ENCODE measurements at places on chromosomes 5 and 9.

DNA sequence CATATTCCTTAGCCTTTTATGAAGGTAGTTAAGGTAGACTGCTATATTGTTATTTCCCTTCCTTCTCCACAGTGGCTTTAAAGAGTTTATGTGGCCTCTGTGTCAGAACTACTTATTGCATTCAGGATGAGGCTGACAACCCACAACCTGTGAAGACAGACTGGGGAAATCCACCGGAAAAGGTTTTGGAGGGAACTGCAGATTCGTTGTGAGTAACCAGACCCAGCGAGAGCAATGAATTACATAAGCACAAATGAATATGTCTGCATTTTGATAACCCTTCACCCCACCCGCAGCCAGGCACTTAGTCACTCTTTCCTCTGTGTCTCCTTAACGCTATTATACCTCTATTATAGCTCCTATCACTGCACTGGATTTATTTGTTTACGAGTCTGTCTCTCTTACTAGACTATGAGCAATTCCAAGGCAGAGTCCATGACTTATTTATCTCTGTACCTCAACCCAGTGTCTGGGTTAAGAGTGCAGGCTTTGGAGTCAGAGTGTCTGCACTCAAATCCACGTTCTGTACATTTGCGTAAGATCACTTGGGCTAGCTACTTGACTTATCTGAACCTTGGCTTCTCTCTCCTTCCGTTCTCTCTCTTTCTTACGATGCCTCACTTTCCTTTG, 19.2 kb downstream of the KCTD16 start:
- DNase-seq: no peak

GRCh38 chr9:129481424-129481809, 139.5 kb downstream of the C9orf50 start:
- DNase-seq: no peak

GRCh38 chr5:80931411-80931810, 28.8 kb upstream of the RASGRF2 start:
- no peak for DNase-seq

GRCh38 chr5:6322163-6322713, 56.1 kb downstream of the MED10 start:
- no peak for DNase-seq

DNA sequence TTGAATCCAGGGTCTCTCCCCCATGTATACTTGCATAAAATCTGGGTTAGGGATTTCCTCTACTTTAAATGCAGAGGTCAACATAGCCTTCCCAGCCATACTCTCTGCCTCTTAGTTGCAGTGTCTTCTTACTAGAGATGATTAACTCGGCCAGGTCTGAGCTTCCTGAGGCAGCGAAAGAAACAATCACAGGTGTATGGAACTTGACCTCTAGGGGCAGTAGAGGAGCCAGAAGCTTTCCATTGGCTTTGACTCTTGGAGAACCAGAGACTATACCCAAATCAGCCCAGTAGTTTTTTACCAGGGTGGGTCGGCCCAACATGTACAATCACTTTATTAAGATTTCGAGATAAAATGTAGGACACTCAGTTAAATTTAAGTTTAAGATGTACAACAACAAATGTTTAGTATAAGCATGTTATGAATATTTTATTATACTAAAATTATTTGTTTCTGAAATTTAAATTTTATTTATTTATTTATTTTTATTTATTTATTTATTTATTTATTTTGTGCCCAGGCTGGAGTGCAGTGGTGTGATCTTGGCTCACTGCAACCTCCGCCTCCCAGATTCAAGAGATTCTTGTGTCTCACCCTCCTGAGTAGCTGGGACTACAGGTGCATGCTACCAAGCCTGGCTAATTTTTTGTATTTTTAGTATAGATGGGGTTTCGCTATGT, 48.0 kb upstream of the DMRT3 start:
- DNase-seq: no peak

- no peak for DNase-seq
These were observed 70.7 kb upstream of the LPAR1 start for GRCh38 chr9:111108946-111109345.

- DNase-seq: no peak
These were observed 65.1 kb downstream of the MACROH2A1 start for GRCh38 chr5:135333732-135334515.

GRCh38 chr9:19117039-19117716, 10.1 kb downstream of the PLIN2 start:
- DNase-seq: no peak

- DNase-seq: no peak
These were observed 44.4 kb downstream of the SCAMP1 start for GRCh38 chr5:78404682-78405293.

DNA sequence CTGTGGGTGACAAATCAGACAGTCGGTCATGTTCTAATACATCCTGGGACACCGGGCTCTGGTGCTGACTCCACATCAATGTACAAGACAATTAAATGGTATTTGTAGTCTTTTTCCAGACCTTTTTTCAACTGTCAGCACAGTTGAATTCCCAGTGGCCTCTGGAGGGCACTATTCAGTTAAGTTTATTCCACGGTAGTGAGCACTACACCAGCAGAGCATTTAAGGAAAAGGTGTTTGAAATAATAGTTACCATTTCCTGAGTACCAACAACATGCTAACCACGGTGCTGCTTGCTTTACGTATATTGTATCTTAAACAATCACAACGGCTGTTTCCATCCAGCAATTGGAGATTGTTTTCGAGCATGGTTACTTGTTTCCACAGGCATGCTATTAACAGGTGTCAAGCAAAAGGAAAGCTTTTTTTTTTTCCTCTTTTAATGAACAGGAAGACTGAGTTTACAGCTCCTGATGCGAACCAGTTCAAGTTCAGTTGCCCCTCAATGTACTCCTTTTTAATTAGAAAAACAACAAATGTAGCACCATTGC, 186.7 kb downstream of the PDZD2 start:
- no peak for DNase-seq

DNA sequence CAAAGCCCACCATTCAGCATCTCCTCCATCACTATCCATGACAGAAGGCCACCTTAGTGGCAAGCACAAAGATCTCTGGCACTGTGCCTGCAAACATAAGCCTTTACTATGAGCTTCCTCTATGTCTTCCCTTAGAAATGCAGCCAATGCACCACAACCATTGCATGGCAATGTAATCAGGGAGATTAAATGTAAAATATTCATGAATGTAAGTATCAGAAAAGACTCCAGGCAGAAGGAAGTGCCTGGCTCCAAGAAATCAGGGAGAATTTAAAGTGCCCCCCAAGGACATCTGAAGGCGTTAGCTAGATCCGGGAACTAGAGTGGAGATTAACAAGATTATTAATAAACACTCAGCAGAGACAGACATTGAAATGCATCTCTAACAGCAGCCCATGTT, 32.5 kb upstream of the MYORG start:
- no peak for DNase-seq

GRCh38 chr9:120608421-120608820, 28.5 kb upstream of the CDK5RAP2 start:
- no peak for DNase-seq

DNA sequence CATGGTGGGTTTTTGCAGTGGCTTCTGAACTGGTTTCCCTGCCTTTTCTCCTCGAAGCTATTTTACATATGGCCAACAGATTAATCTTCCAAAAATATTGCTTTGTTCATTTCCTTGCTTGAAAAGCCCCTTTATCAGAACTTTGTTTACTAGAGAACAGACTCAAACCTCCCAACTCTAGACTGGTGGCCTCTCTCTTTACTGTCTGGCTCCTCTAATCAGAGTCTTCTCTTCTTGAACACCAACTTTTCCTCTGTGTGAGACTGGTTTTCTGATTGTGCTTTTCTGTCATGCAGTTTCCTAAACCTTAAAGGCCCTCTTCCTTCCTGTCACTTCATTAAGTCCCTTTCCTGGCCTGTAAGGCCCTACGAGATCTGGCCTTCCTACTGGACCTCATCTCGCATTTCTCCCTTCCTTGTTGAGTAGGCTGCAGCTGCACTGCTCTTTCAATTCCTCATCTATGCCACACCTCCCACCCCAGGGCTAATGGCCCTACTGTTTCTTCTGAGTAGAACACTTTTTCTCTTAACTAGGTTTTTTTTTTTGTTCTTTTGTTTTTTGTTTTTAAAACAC, 5.7 kb downstream of the C9orf43 start:
- no peak for DNase-seq

DNA sequence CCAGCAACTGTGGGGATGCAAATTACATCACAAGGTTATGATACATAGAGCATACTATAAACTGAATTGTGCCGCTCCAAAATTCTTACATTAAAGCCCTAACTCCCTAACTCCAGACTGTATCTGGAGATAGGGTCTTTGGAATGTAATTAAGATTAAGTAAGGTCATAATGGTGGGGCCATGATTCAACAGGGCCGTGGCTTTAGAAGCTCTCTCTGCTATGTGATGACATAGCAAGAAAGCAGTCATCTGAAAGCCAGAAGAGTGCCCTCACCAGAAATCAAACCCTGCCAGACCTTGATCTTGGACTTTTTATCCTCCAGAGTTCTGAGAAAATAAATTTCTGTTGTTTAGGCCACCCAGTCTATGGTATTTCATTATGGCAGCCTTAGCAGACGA, 123.9 kb downstream of the FBXL17 start:
- no peak for DNase-seq

- no peak for DNase-seq
These were observed 14.5 kb upstream of the SPINK7 start for GRCh38 chr5:148297731-148298130.

GRCh38 chr9:34759432-34760134, 49.6 kb upstream of the CCL21 start:
- no peak for DNase-seq

DNA sequence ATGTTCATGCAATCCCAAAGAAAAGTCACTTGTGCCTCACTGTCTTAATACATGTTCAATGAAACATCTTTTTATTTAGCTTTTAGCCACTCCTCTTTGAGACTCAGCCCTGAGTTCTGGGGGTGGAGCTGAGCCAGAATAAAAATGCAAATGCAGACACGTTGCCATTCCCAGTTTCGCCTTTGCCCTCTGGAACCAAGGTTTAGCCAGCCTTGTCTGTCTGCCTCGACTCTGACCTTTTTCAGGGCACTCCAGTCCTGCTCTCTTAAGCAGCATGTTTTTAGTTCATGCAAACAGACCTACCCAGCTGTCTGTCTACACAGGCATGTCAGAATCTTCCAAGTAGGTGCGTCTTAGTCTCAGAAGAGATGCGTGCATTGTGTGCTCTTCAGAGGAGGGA, 82.2 kb upstream of the RANBP3L start:
- DNase-seq: peak; percentile 86

DNA sequence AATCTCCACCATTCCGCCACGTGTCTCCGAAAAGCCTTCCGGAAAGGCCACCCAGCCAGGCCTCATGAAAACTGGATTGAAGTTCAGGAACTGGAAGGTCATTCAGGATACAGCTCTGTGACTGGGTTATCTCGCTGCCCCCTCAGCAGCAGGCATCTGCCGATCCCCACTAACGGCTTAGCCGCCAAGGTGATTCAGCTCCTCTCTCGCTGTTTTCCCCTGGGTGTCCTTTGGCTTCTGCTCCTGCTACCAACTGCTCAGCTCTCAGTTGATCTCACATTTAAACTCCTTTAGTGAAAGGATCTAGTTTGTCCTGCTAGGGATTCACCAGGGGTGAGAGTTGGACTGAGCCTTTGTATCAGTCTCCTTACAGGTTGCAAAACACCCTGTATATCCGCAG, 2.2 kb upstream of the GDNF start:
- DNase-seq: no peak

DNA sequence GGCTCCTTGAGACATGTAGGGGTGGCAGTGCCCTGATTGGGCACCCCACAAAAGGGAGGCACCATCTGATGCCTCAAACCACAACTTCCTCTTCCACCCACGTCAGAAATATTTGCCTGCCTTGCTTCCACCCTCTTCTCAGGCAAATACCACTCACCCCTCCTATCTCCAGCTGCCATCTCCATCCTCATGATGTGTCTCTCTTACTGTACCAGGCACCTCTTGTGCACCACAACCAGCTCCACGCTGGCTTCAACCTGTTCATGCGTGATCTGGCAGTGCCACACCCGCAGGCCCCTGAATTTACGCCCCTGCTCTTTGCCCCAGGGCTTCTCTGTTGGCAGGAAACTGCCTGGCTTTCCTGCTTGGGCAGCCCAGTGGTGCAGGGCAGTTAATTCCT, 87.8 kb upstream of the HSPA9 start:
- DNase-seq: no peak

DNA sequence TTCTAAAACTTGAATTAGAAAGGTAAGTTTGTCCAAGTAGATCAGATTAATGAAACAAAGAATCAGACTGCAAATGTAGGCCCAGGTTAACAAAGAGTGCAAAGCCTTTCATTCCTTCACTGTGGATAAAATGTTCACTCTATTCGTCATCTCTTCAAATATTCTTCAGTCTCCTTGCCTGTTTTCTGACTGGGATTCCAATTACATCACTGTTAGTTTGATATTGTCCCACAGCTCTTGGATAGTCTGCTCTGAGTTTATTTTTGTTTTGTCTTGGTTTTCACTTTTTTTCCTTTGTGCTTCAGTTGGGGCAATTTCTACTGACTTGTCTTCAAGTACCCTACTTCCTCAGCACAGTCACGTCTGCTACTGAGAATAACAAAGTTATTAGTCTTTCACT, 38.5 kb upstream of the GZMA start:
- DNase-seq: no peak
